ENCODE measurements at places on chromosomes 13 and 19.

DNA sequence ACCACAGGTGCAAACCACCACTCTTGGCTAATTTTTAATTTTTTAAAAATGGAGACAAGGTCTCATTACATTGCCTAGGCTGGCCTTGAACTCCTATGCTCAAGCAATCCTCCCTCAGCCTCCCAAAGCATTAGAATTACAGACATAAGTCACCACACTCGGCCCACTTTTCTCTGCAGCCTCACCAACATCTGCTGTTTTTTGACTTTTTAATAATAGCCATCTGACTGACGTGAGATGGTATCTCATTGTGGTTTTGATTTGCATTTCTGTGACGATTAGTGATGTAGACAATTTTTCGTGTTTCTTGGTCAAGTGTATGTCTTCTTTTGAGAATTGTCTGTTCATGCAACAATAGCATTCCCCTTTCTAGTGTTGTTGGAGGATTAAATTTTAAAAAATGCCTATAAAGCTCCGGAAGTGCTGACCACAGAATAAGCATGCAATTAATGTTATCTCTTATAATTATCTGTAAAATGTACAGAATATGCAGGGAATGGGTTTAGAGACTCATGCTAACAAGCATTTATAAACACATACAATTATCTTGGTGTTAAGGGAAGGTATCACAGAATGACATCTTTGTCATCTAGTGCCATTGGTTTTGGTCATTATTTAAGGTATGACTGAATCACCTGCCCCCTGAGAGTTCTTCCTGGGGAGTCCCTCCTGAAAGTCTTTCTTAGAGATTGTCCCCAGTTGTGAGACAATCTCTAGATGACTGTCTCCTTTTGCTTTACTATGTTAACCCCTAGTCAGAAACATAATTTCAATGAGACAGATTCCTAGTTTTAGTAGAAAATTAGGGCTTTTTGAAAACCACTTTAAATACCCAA is 118.5 kb upstream of the SERTM1 start:
- DNase-seq, result no peak

- DNase-seq, result no peak
Observed at GRCh38 chr19:9620842-9621155, 233 bp downstream of the ZNF561 start.

DNA sequence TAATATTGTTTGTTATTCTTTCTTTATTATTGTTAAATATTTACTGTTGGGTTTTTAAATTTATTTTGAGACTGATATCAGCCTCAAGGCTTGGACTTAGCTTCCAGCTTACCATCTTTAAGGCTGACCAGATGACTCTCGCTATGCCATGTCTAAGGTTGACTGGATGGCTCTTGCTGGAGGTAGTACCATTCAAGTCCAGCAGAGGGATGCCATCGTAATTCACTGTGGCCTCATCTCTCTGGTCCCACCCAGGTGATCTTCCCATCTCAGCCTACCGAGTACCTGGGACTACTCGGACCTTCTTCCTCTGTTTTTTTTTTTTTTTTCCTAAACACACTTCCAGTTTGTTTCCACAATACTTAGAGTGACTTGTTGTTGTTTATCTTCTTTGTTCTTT is 41.7 kb upstream of the ZNF91 start:
- no peak for DNase-seq

GRCh38 chr13:62933809-62934208 is 1518.2 kb upstream of the PCDH20 start:
- DNase-seq, result no peak

DNA sequence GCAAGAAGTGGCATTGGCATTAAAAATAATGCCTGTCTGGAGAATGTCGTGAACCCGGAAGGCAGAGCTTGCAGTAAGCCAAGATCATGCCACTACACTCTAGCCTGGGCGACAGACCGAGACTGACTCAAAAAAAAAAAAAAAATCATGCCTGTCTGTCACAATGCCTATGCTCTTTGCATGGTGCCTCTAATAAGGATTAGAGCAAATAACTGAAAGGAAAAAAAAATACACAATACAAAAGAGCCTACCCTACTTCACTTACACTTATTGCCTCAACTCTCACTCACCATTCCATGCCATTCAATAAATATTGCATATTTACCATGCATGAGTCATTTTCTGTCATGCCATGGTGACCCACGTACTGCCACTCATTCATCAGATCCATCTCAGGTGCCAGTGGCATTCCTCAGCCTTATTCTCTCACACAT is 49.1 kb downstream of the TBC1D4 start:
- DNase-seq, result no peak
